ENCODE measurements at places on chromosomes 7 and 10.

DNA sequence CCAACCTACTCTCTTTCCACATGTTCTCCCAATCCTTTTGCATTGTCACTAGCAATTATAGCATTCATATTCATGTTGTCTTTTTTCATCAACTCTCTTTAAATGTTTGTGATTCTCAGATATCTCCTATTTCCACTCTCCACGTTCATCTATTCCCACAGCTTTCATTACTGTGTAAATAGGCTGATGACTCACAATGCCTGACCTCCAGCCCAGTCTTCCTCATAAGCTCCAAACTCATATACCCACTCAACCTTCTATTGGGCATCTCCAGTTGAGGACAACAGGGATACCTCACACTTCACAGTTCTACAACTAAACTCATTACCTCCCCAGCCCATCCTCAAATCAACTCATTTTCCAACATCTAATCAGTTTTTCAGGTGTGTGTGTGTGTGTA is 194.1 kb downstream of the DGKI start:
- DNase-seq, result no peak

- no peak for DNase-seq
Measured at GRCh38 chr7:117645481-117646165, 165.8 kb downstream of the CFTR start.

GRCh38 chr10:96578022-96578421 is 8.8 kb downstream of the TM9SF3 start:
- DNase-seq, result no peak

- no peak for DNase-seq
Measured at GRCh38 chr7:106610996-106611886, 49.7 kb downstream of the CCDC71L start.

DNA sequence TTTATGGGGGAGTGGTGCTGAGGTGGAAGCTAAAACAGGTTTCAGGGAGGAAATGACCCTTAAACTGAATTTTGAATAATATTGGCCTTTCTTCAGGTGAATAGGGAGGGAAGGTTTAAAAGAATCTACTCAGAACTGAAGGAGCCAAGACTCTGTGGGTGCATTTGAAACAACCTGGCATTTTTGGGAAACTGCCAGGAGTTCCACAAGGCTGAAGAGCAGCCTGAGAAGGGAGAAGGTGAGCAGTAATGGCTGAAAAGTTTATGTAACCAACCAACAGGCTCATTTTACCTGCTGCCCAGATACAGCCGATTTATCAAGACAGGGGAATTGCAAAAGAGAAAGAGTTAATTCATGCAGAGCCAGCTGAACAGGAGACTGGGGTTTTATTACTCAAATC is 4.0 kb upstream of the PANK1 start:
- no peak for DNase-seq

- no peak for DNase-seq
Measured at GRCh38 chr7:96778263-96778662, 68.6 kb upstream of the SEM1 start.

DNA sequence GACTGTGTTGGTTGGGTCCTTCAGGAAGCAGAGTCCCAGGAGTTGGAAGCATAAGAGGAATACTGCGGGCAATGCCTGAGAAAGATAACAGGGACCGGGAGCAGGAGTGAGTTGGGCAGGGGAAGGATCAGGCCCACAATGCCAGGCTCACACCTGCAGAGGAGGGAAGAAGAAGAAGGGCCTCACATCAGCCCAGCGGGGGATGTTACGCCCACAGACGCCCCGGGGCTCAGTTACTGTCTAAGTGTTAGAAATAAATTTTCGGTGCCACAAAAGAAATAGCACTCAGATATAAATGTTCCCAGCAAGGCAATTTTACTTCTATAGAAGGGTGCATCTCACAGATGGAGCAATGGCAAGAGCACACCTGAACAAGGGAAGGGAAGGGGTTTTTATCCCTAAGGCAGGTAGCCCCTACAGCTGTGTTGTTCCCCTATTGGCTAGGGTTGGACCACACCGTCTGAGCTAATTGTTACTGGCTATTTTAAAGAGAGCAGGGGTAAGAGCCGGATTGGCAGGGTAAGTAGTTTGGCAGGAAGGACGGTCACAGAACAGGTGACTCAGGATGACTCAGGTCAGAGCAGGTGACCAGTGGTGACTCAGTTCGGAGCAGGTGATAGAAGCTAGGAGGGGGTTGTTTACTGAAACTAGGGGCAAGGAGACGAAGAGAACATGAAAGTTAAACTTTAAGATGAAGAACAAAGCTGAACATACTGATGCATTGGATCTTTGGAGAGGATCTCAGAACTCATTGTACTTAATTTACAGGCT is at the start of gene NOS3:
Gene NOS3 (plus strand): TSS at position 602 of the 771 bp plus-strand sequence. CDS start 2,787 bp downstream, outside the sequence.
- DNase-seq, result no peak

- no peak for DNase-seq
Measured at GRCh38 chr10:18615618-18616017, 35.8 kb downstream of the NSUN6 start.

GRCh38 chr7:375901-376305 is 85.9 kb downstream of the FOXL3 start:
- DNase-seq, result no peak

GRCh38 chr7:28411876-28412662 is at the start of gene CREB5:
CREB5 (plus strand) TSS chr7:28412518; CDS start chr7:28412915, 397 bp downstream.
- no peak for DNase-seq

- no peak for DNase-seq
Measured at GRCh38 chr10:65110009-65110408, 1588.8 kb downstream of the REEP3 start.

- no peak for DNase-seq
Measured at GRCh38 chr10:118042827-118043242, 3.9 kb downstream of the RAB11FIP2 start.

GRCh38 chr7:2710901-2711551 is 23.0 kb downstream of the AMZ1 start:
- no peak for DNase-seq

- DNase-seq, result no peak
Measured at GRCh38 chr10:69742928-69743602, 58.6 kb upstream of the COL13A1 start.

DNA sequence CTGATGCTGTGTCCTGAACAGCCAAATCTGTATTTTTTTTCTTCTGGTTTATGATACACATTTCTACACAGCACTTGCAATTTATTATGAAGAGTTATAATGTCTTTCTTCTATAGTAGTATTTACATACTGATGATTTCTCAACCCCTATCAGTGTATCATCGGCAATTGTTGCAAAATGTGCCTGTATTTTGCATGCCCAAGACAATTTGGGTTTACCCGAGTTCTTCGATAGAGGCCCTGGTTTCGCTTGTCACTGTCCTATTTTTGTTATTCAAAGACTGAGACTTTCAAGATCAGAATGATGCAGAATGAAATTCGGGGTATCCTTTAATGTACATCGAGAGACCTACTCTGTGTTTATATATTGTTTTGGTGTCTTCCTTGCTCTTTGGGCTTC is 184.5 kb upstream of the PRSS58 start:
- DNase-seq, result no peak

GRCh38 chr7:25093268-25093826 is 31.7 kb downstream of the CYCS start:
- peak; percentile 81 for DNase-seq

- no peak for DNase-seq
Measured at GRCh38 chr7:137682596-137682995, 164.2 kb downstream of the DGKI start.

DNA sequence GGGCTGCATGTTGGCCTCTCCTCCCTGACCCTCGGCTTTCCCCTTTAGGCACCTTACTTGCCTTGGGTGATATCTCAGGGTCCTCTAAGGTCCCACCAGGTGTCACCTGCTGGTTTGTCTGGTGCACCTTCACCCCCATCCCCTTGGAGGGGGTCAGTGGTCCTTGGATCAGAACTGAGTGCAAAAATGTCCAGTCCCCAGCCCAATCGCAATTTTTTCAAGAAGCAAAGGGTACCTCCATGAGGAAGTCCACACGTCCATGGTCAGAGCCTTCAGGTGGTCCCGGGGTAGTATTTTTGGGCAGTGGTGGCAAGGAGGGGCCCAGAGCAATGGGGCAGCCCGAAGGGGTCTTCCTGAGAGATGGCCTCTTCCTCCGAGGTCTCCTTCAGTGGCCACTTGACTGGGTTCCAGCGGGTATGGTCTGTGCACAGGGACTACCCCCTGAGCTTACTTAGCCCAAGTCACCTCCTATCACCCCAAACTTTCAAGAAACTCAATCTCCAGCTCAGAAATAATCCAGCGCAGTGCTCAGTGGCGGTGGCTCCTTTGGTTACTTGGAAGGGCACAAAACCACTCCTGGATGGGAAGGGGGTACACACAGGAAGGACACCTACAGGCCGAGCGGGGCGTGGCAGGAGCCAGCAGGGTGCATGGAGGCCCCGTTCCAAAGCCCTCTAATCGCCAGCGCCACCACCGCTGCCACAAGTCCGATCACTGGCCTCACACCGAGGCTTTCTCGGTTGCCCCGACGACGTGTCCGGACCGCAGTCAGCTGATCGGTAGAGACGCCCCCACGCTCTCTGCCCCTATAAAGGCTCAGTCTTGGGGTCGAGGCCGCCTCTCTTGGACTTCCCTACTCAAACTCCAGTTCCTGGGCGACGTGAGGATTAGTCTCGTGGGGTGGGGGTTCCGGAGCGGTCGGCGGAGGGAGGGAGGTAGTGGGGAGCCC is 4.5 kb downstream of the SAP25 start:
- DNase-seq, result peak; percentile 61

DNA sequence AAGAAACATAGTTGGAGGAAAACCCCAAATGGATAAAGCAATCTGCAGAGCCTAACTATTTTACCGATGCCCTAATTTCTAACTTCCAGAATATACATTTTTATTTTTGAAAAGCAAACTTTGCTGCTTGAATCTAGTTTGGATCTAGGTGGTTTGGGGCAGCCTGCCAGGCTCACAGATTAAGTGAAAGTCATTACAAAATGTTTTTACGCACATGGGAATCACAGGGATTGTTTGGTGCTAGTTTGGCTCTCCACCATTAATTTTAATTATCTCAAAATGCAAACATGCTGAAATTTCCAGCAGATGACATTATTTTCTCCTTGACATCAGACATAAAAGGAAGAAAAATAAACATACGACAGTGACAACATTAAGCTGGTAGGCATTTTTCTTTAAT is 166.7 kb upstream of the INHBA start:
- no peak for DNase-seq

DNA sequence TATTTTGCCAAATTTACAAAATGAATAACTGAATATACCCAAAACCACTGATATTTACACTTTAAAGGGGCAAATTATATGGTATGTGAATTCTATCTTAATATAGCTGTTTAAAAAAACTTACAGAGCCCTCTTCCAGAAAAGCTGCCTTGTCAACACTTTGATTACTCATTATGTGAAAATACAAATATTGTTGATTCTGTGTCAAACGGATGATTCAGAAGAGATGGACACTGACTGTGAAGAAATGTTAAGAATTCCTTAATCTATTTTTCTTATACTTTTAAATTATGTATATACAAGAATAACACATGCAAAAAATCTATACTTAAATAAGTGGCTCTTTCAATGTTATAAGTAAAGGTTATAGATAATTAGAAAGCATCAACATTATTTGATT is 41.5 kb downstream of the SMURF1 start:
- DNase-seq, result no peak

DNA sequence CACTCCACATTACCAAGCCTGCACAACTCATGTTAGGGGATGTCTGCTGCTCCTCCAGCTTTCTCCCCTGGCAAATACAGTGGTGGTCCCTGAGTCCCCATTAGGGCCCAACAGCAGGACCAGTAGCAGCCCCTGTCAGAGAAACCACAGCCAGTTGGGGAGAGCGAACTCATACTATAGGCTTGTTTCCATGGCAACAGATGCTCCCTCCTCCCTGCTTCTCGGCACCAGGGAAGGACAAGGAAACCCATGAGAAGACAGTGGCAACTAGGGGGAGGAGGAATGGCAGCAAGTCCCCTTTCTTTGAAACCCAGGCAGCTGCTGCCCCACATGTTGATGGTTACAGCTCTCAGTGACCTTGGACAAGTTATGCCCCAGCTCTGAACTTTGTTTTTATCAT is 326.4 kb downstream of the KCNMA1 start:
- DNase-seq, result no peak

- DNase-seq, result no peak
Measured at GRCh38 chr7:100465702-100466311, 1.7 kb upstream of the SPACDR start.

- DNase-seq, result no peak
Measured at GRCh38 chr10:12561720-12562119, 212.4 kb downstream of the CAMK1D start.

DNA sequence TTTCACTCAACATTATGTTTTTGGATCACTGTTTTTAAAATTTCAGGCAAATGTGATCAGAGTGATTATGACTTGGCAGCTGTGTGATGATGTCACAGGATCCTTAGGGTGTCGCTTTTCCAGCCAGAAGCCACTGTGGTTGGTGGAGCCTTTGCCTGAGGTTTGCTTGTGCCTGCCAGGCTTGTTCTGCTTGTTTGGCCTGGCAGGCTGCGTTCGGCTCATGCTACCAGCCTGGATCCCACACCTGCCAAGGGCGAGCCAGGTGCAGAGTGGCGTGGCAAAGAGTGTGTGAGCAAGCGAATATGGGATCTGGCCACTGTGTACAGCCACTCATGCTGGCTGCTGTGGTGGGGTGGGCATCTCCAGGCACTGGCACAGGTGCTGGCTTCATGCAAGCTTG is 55.7 kb downstream of the ADK start:
- DNase-seq, result no peak

DNA sequence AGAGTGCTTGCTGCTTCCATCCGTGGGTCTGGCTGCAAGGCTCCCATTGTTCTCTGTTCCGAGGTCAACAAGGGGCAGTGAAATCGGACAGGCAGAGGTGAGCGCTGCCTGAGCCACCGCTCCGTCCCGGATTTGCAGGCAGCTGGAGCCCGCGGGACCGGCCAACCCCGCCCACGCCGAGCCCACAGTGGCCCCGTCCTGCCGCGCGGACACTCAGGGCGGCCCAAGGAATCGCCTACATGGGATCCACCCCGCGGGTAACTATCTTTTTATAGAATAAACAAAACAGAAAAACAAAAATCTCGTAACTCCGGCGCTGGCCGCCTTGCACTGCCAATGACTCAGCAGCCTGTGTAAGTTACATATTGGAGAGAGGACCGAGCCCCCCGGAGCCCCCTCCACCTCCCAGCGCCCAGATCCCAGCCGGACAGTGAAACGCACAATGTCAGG is 1.9 kb downstream of the BNIP3 start:
- DNase-seq, result no peak

DNA sequence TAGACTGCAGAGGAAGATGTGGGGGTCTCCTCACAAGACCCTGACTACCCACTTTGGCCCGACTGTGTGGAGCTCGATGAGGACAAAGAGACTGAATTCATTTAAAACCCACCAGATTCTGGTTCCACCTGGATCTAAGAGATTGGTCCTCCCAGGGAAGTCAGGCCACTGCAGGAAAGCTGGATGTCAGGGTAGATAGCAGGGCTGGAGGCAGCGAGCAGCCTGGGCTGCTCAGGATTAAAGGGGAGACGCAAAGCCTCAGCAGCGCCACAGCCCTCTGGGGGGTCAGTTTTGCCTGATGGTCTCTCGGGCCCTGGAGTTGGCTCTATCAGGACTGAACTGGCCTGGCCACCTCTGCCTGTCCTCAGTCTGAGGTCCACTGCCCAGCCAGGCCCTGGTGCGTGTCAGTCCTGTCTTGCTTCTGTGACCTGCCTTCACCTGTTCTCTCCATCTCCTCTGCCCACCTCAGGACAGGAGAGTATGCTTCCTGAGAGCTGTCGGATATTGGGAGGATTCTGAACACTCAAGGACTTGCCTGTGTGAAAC is 12.2 kb upstream of the KLRG2 start:
- no peak for DNase-seq

Measured in CD4-positive, alpha-beta T cell treated with Interferon alpha-2 for 1 hour (primary cell).